Naive thymus-derived CD8-positive, alpha-beta T cell (primary cell): ENCODE measurements at places on chromosomes 6 and 20.

DNA sequence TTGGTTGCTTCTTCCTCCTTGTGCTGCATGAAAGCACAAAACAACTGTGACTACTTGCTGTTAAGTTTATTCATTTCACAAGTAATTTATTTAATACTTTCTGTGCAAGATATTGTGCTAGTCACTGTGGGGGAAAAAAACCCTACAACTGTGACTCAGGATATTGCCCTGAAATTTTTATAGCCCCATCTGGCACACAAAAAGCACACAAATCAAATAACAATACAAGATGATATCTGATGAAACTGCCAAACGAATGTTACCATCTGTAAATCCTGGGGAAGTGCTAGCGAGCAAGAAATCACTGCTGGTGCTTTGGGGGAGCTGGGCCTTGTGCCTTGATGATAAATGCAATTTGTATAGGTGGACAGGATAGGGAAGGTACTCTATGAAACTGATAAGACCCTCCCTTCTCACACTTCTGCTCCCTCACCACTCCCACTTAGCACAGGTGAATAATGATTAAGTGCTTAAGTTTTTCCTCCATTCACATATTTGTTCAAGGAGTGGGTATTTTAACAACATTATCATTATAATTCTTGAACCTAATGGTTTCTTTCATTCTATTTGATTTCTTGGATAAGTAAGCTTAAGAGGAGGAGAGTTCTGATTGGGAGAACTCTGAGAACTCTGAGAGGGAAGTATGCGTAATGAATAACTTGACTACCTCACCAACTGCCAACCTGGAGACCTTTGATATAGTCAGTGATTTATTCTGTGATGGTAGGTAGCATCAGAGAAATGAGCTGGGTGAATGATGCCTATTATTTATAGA, 115.3 kb downstream of the RTN4IP1 start:
- H3K36me3 ChIP-seq, result no peaks in the 10 kb centered on the region
- H3K27ac ChIP-seq, result peak overlapping the region; percentile 98
- no peaks in the 10 kb centered on the region for H3K27me3 ChIP-seq
- DNase-seq, result no peak
- peaks cover 62% of the 10 kb centered on the region for H3K4me1 ChIP-seq
- peak overlapping the region; percentile 96 for H3K4me3 ChIP-seq

- no peaks in the 10 kb centered on the region for H3K36me3 ChIP-seq
- no peaks in the 10 kb centered on the region for H3K27me3 ChIP-seq
- no peak overlapping the region for H3K4me3 ChIP-seq
- H3K27ac ChIP-seq, result no peak overlapping the region
- no peaks in the 10 kb centered on the region for H3K4me1 ChIP-seq
Measured at GRCh38 chr6:47264775-47265184, 44.9 kb downstream of the TNFRSF21 start.

DNA sequence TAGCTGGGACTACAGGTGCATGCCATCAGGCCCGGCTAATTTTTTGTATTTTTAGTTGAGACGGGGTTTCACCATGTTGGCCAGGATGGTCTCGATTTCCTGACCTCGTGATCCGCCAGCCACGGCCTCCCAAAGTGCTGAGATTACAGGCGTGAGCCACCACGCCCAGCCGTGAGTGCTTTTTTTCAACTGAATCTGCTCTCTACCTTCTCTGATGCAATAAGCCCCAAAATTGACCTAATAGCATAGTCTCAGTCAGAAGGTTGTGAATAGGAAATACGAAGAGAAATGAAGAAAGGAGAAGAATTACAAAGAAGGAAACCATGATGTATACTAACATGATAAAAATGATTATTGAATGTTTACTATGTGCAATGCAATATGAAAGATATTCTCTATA, 33.2 kb downstream of the BEND6 start:
- no peak overlapping the region for H3K4me3 ChIP-seq
- no peak for DNase-seq
- H3K27me3 ChIP-seq, result peaks cover 9% of the 10 kb centered on the region
- no peak overlapping the region for H3K27ac ChIP-seq
- H3K4me1 ChIP-seq, result no peaks in the 10 kb centered on the region

DNA sequence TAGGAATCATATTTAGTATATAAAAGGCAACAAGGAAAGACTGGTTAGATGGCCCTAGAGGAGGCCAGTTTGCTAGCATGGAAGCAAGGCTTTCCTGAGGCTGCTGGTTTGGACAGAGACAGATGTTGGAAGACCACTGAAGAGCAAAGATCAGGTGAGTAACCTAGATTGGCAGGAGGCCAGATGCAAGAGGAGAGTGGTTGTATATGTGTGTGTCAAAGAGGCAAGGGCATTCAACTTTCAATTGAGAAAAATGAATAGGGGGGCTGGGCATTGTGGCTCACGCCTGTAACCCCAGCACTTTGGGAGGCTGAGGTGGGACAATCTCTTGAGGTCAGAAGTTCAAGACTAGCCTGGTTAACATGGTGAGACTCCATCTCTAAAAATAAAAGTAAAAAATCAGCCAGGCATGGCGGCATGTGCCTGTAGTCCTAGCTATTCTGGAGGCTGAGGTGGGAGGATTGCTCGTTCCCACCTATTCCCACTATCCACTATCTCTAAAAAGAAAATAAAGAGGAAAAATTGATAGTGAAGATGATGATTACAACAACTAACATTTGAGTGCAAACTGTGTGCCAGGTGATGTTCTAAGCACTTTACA, 79.8 kb downstream of the PRDM1 start:
- H3K27ac ChIP-seq, result no peak overlapping the region
- no peaks in the 10 kb centered on the region for H3K36me3 ChIP-seq
- no peak for DNase-seq
- no peak overlapping the region for H3K4me3 ChIP-seq

DNA sequence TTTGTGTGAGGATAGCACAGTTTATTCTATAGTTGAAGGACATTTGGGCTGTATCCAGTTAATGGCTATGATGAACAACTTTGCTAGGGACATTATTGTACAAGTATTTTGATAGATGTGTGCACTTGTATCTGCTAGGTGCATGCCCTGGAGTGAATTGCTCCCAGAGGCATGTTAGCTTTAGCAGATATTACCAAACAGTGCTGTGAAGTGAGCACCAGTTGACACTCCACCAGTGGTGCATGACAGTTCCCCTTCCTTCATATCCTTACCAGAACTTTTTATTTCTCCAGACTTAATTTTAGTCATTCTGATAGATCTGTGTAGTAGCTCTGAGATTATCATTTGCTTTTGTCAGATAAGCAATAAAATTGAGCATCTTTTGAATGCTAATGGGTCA, 48.9 kb upstream of the ENPP5 start:
- H3K4me1 ChIP-seq, result no peaks in the 10 kb centered on the region
- H3K4me3 ChIP-seq, result no peak overlapping the region
- no peaks in the 10 kb centered on the region for H3K36me3 ChIP-seq
- no peaks in the 10 kb centered on the region for H3K27me3 ChIP-seq

DNA sequence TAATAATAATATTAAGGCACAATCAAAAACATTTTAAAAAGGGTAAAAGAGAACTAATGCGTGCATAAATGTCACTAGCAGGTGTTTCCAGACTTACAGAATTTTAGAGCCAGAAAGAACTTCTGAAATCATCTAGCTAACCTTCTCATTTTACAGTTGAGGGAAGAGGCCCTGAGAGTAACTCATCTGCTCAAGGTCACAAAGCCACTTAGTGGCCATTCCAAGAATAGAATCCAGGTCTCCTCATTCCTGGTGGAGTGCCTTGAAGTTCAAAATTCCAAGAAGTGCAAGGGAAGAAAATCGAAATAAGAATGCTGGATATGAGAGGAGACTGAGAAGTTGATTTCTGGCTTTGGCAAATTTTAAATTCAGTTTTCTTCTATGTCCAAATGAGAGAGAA, 3.2 kb upstream of the KIAA0408 start:
- H3K4me3 ChIP-seq, result no peak overlapping the region
- no peak for DNase-seq
- no peaks in the 10 kb centered on the region for H3K4me1 ChIP-seq
- H3K27me3 ChIP-seq, result peaks cover 1% of the 10 kb centered on the region
- H3K36me3 ChIP-seq, result no peaks in the 10 kb centered on the region

DNA sequence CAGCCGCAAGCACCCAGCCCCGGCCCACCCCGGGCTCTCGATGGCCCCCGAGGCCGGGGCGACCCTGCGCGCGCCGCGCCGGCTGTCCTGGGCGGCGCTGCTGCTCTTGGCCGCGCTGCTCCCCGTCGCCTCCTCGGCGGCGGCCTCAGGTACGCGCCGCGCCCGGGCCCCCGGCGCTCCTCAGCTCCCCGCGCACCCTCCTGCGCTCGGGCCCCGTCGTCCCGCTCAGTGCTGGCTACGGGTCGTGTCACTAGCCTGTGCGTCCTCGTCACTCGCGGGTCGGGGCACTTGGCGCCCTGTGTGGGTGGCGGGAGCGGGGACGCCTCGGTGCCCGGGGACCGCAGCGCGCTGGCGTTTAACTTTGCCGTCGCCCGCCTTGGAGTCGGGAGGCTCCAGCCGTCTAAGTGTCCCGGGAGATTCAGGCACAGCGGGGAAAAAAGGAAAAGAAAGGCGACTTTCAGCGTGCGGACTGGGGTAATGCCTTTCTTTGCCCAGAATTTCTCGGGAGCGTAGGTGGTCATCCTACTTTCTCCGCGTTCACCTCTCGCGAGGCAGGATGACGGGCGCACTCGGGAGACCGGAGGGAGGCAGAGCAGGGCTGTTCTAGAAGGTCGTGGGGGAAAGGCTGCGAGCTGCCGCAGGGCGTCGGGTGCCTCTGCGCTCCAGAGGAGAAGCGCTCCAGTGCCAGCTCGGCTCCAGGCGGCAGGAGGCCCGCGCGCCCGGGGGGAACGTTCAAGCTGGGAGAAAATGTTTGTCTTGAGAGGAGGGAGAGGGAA, 545 bp downstream of the FNDC1 start:
- no peak overlapping the region for H3K27ac ChIP-seq
- H3K4me1 ChIP-seq, result peaks cover 14% of the 10 kb centered on the region
- DNase-seq, result no peak
- H3K36me3 ChIP-seq, result no peaks in the 10 kb centered on the region

- no peak overlapping the region for H3K4me3 ChIP-seq
- no peak overlapping the region for H3K27ac ChIP-seq
- H3K4me1 ChIP-seq, result peaks cover 22% of the 10 kb centered on the region
- no peak for DNase-seq
- peaks cover 12% of the 10 kb centered on the region for H3K27me3 ChIP-seq
Measured at GRCh38 chr6:3383525-3383924, 73.3 kb downstream of the SLC22A23 start.

DNA sequence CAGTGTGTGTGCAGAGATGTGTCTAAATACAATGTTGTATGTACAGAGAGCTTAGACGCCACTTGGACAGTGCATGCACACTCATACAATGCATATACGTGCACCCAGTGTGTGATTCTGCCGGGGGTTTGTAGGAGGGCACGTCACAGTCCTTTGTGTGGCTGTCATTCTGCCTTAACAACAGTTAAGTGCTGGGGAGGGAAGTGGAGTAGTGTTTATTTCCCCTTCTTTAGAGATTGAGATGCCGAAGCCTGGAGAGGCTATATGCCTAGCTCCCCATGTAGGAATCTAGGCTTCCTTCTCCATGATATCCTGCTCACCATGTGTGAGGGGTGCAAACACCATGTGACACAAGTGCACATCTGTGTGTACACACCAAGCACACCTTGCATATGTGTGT, 38.2 kb downstream of the MDFI start:
- no peak overlapping the region for H3K27ac ChIP-seq
- no peaks in the 10 kb centered on the region for H3K4me1 ChIP-seq
- peaks cover 22% of the 10 kb centered on the region for H3K27me3 ChIP-seq

- H3K4me3 ChIP-seq, result no peak overlapping the region
- no peaks in the 10 kb centered on the region for H3K36me3 ChIP-seq
- peak; percentile 82 for DNase-seq
- no peaks in the 10 kb centered on the region for H3K4me1 ChIP-seq
- peaks cover 6% of the 10 kb centered on the region for H3K27me3 ChIP-seq
Measured at GRCh38 chr6:152863618-152864326, 113.2 kb downstream of the VIP start.

DNA sequence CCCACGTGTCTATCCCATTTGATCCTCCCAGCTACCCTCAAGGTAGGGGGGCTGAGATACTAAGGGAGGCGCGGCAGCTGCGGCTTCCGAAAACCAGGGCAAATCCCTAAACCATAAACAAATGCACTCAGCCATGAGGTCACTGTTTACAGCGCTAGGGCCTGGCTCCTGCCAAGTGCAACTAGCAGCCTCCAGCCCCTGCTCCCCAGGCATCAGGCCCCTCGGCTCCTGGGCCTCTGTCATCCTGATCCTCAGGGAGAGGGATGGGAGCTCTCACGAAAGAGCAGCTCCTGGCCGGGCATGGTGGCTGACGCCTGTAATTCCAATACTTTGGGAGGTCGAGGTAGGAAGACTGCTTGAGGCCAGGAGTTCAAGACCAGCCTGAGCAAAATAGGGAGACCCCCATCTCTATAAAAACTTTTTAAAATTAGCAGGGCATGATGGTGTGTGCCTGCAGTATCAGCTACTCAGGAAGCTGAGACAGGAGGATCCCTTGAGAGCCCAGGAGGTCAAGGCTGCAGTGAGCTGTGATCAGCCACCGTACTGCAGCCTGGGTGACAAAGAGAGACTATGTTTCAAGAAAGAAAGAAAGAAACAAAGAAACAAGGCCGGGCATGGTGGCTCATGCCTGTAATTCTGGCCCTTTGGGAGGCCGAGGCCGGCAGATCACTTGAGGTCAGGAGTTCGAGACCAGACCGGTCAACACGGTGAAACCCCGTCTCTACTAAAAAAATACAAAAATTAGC, 42.5 kb upstream of the TLDC2 start:
- H3K4me1 ChIP-seq, result no peaks in the 10 kb centered on the region
- H3K27me3 ChIP-seq, result no peaks in the 10 kb centered on the region
- DNase-seq, result no peak
- H3K27ac ChIP-seq, result no peak overlapping the region

GRCh38 chr6:121354764-121355163, 20.5 kb upstream of the TBC1D32 start:
- no peak overlapping the region for H3K4me3 ChIP-seq
- peaks cover 18% of the 10 kb centered on the region for H3K27me3 ChIP-seq
- DNase-seq, result no peak
- no peaks in the 10 kb centered on the region for H3K4me1 ChIP-seq

DNA sequence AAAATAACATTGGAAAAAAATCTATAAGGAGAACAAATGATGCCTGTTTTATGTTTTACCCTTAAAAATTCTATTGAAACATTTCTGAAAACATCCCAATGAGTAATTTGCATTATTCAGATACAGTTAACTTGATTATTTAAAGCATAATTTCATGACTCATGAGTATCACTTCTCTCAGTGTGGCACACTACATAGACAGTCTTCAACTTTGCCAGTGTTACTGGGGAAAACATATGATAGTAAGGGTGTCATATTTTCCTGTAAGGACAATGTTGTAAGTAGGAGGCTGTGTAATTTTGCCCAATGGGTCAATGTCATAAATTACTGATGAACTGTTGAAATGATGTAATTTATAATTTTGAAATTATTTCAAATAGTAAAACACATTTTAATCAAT, 125.5 kb downstream of the PHACTR1 start:
- no peak for DNase-seq
- H3K27me3 ChIP-seq, result peaks cover 2% of the 10 kb centered on the region
- no peak overlapping the region for H3K4me3 ChIP-seq
- no peaks in the 10 kb centered on the region for H3K4me1 ChIP-seq

GRCh38 chr6:20095436-20095835, 116.8 kb downstream of the MBOAT1 start:
- DNase-seq, result no peak
- H3K27ac ChIP-seq, result no peak overlapping the region
- no peaks in the 10 kb centered on the region for H3K4me1 ChIP-seq
- H3K27me3 ChIP-seq, result no peaks in the 10 kb centered on the region
- H3K36me3 ChIP-seq, result no peaks in the 10 kb centered on the region

- peaks cover 41% of the 10 kb centered on the region for H3K27me3 ChIP-seq
- no peak overlapping the region for H3K27ac ChIP-seq
- DNase-seq, result no peak
Measured at GRCh38 chr6:78909391-78909790, 42.0 kb downstream of the IRAK1BP1 start.

GRCh38 chr6:111444794-111445193, 38.2 kb downstream of the REV3L start:
- H3K4me1 ChIP-seq, result peaks cover 29% of the 10 kb centered on the region
- no peak overlapping the region for H3K4me3 ChIP-seq
- H3K27ac ChIP-seq, result no peak overlapping the region
- no peaks in the 10 kb centered on the region for H3K27me3 ChIP-seq
